Thoracic aorta (tissue), 2 donors: ENCODE measurements at places on chromosomes 3 and 15. TPM values are rescaled to one million over a fixed set of nuclear protein-coding genes. Genes with fewer than 3 reads are reported as not detected.

DNA sequence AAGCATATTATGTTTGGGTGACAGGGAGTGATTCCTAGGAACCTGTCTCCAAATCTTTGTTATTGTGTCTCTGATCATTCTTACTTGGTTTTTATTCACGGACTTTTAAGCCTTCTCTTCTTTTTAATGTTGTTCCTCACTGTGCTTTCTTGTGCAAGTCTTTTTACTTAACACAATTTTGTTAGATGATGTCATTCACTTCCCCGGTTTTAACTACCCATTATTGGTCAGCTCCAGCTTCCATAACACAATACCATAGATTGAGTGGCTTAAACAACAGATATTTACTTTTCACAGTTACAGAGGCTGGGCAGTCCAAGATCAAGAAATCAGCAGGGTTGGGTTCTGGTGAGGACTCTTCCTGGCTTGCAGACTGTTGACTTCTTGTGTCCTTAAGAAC lies 436.3 kb upstream of the CBLB start:
- no peak for DNase-seq

GRCh38 chr3:170511371-170511770 lies 74.5 kb downstream of the SLC7A14 start:
- DNase-seq: no peak

DNA sequence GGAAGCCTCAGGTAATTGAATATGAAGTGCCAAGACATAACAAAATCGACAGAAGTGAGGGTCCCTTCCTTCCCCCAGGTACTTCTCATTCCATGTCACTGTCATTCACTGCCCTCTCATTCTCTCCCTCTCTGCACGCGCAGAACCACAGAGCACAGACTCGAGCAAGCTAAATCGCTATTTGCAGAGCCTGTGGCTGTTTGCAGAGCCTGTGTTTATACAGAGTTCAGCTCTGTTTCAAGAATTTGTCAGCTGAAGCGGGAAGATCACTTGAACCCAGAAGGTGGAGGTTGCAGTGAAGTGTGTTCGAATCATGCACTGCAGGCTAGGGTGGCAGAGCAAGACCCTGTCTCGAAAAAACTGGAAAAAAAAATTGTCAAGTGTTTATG lies 2.5 kb downstream of the VILL start:
- no peak for DNase-seq

DNA sequence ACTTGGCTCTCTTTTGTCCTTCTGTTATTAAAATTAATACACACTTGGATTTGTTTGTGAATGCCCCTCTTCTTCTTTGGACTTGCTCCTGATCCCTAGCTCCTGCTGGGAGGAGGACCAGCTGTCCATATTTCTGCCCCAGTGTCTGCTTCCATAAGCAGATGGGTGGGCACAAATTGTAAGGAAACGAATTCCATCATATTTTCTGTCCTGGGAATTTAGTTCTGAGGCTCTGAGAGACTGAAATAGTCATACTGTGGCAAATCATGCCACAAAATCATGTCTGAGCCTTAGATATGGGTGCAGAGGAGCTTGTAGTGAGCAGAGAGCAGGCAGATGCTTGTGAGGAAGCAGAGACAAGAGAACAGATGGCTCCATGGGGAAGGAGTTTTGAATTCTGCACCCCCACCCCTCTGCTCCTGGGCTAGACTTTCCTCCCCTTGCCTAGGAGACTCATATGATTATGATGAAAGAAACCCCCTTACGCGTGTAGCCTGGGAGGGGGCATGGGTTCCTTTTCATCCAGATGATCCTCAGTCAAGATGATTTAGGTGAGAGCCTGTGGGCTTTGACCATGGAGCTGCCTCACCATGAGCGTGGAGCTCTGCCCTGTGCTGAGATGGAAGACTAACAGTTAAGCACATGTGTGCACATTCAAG lies 50.6 kb downstream of the SV2B start:
- DNase-seq: no peak

- no peak for DNase-seq
Observed at GRCh38 chr3:180036671-180037455, at the start of gene PEX5L. TSS of gene PEX5L (minus strand) at chr3:180036937. CDS start at chr3:180036599, 338 bp downstream.

The VGLL3 gene
- total RNA-seq: 45.6 TPM

The NUTM1 gene
- total RNA-seq: not detected

DNA sequence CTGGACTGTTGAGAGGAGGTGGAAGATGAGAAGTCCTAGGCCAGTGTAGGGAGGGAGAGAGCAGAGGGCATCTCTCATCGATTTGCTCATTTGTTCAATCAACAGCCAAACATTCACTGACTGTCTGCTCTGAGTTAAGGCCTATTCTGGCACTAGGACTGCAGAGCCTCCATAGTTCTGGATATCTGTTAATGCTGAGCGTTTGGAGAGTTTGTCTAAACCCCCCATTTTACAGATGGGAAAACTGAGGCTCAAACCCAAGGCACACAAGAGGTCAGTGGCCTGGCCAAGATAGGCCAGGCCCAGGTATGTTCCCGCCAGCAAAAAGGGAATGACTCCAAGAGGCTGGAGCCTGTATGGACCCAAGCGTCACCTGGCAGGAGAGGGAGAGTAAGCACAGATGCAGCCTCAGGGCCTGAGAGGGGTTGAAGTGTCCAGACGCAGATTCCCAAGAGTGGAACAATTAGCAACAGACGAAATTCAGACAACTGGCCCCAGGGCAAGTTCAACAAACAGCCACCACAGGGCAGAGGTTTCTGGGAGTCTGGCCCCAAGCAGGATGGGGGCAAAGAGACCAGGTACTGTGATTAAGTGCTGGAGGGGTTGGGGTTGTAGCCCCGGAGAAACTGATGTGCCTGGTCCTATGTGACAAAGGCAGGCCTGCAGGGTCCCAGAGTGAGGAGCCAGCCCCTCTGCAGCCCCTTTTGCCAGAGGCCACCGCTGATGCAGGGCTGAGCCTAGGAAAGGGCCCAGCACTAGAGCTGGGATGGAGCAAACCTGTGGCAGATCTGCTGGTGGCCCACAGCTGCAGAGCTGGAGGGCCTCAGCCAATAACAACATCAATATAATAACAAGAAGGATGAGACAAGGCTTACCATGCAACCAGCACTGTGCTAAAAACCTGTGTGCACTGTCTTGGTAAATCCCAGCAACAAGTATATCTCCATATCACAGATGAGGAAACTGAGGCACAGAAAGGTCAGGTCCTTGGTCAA lies 245.1 kb upstream of the TLE3 start:
- DNase-seq: no peak

The GNAT1 gene
- total RNA-seq: 0.54 TPM

The PARP6 gene
- total RNA-seq: 49.9 TPM

DNA sequence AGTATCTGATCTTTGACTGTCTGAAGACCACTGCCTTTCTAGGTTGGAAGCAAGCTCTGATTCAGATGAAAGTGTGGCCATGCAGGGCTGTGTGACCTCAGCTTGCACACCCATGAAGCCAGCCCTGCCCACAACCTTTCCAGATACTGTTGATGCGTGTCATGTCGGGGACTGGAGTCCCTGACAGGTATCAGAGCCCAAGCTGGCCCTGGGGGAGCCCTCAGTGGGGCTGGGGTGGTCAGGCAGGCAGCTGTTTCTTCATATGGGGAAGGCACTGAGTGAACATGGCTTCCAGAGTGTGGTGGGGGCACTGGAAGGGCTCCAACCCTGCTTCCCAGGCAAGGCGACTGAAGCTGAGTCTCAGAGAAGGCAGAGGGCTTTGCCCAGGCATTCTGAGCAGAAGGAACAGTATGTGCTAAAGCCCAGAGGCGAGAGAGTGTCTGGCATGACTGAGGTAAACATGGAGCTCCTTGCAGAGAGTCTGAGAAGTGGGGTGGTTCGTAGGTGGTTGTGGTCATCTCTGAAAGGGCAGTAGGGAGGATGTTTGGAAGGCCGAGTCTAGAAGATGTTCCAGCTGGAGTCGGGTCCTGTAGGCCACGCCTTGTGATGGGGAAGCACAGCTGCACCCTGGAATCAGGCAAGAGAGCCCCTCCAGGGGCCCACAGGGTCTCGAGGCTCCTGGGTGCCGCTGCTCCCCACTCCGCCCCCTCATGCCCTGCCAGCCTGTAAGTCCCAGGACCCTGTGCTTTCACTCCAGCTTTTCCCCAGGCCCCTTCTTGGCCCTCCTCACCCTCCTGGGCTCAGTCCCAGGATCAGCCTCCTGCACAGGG lies 122.2 kb downstream of the EEFSEC start:
- no peak for DNase-seq

DNA sequence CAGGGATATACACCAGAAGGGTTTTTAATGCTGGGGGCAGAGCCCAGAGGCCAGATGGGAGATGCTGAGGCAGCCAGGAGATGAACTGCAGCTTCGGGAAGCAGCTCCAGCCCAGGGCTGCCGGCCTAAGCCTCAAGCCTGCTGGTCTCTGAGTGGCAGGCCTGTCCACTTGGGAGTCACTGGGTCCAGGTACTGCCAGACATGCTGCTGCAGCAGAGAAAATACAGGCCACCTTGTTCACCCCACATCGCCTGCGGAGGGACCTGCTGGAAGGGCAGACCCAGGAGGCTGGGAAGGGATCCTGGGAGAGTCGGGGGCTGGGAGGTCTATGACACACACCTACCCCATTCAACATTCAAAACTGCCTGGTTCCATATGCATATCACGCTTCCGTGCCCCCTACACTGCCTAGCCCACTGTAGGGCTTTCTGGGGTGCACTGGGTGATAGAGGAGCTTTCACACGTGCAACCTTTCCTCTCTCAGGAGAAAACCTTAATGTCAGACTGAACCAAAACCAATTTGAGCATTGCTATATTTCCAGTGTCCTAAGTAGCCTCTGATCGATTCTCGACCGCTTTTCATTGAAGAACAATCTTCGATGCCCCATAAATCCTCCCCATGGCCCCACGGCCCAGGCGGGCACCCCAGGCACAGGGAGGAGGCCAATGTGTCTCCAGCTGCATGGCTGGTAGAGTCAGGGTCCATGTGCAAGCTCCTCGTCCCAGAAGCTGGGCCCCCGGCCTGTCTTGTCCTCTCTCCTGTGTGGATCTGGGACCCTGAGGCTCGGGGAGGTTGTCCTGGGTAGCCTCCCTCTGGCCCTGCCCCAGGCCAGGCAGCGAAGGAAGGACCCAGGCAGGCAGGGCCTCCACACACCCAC lies 147.4 kb downstream of the ATP10A start:
- no peak for DNase-seq

- DNase-seq: no peak
Observed at GRCh38 chr15:83092309-83092976, 15.0 kb upstream of the TM6SF1 start.

The SHF gene
- total RNA-seq: 18.7 TPM

The C15orf61 gene
- 4.5 TPM for total RNA-seq

The ATP2C1 gene
- total RNA-seq: 53.1 TPM

DNA sequence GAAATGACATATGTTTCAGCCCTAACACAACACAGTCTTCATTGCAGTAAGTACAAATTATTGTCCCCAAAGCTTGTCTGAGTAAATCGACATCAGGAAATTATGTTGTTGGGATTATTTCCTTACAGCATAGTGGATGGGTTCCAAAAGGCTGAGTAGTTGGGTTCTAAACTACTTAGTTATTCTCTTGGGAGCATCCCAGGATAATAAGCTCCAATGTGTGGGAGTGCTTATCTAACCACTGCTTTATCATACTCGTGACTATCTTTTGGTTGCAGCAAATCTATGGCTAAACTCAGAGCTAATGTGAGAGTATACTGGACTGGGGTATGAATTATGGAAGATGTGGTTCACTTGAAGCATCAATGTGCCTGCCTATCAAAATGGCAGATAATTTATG lies 128.5 kb downstream of the RBMS3 start:
- DNase-seq: no peak

DNA sequence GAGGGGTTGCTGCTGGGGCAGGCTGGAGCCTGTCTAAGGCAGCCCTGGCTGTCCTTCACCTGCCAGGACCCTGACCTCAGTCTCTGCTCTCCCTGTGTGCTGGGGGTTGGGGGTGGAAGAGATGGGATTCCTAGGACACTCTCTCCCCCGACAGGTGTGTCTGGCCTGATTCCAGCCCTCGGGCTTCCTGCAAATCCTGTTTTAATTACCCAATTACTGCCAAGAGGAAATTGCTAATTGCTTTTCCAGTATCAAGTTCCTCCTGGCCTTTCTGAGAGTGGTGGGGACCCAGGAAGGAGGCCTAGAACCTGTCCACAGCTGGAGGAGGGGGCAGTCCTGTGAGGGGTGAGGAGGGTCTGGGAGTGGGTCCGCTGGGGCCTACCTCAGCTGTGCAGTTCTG lies 15.8 kb downstream of the PLXNA1 start:
- DNase-seq: no peak

GRCh38 chr3:64815195-64815631 lies 127.4 kb upstream of the ADAMTS9 start:
- no peak for DNase-seq

The WDR93 gene
- total RNA-seq: not detected

The ATG3 gene
- total RNA-seq: 37.5 TPM

The PIGZ gene
- 11.0 TPM for total RNA-seq

The CHL1 gene
- 7.5 TPM for total RNA-seq

DNA sequence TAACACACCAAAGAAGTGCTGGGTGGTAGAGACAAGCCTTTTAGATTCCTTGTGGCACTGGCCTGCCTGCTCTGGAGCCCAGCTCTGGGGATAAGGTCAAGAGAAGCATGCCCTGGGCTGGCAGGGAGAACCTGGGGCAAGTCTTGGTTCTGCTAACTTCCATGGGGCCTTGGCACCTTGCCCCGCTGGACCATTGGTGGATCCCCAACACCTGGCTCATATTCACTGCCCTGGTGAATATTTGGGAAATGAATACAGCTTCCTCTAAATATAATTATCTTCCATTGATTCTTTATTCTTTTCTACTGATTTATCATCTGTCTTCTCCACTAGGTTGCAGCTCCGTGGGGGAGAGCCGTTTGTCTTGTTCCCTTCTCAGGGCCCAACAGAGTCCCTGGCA lies 89.5 kb downstream of the RAB11A start:
- DNase-seq: no peak

The SFMBT1 gene
- 7.4 TPM for total RNA-seq

The RARRES1 gene
- 63.8 TPM for total RNA-seq

GRCh38 chr3:72336114-72336651 lies 512.1 kb downstream of the SHQ1 start:
- no peak for DNase-seq

The ISLR gene
- total RNA-seq: 323 TPM

- no peak for DNase-seq
Observed at GRCh38 chr3:46372492-46373359, 2.0 kb downstream of the CCR5 start.

DNA sequence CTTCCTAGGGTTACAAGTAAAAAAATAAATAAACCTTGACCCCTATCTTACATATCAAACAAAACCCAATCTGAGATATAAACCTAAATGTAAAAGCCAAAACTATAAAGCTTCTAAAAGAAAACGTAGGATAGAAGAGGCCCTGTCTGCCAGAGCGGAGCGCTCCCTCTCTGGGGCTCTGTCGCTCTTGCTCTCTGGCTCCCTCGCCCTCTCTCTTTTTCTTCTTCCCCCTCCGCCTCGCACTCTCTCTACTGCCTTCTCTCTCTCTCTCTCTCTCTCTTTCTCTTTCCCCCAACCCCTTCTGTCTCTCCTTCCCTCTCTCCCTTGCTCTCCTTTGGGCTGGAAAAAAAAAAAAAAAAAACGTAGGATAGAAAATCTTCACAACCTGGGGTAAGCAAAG lies 21.6 kb downstream of the RYK start:
- no peak for DNase-seq
